ENCODE measurements at places on chromosomes 7 and 10.

GRCh38 chr7:24574386-24574785 is 1.1 kb downstream of the PALS2 start:
- no peak for DNase-seq

- no peak for DNase-seq
Observed at GRCh38 chr10:79071396-79071923, 2.7 kb downstream of the ZMIZ1 start.

DNA sequence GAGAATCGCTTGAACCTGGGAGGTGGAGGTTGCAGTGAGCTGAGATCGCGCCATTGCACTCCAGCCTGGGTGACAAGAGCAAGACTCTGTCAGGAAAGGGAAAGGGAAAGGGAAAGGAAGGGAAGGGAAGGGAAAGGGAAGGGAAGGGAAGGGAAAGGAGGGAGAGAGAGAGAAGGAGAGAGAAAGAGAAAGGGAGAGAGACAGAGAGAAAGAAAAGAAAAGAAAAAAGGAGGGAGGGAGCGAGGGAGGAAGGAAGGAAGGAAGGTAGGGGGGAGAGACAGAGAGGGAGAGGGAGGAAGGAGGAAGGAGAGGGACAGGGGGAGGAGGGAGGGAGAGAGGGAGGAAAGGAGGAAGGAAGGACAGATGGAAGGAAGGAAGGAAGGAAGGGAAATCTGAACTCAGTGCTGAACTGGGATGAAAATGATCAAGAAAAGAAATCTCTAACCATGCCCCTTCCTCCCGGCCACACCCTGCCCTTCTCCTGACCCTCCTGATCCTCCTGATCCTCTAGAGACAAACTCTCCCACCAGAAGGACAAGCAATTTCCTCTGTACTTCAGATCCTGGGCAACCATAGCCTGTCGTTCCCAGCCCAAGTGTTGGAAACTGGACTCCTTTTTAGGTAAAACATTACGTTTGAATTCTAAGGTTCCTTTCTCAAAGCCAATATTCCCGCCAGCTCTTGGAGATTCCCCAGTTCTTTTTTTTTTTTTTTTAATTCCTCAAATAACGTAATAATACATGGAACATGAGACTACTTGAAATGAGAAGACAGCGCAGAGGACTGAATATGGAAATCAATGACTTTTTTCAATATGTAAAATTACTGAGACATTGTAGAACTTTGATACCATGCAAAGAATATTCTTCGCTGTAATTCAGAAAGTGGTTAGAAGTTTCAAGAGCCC is 32.1 kb downstream of the NMT2 start:
- DNase-seq, result no peak

DNA sequence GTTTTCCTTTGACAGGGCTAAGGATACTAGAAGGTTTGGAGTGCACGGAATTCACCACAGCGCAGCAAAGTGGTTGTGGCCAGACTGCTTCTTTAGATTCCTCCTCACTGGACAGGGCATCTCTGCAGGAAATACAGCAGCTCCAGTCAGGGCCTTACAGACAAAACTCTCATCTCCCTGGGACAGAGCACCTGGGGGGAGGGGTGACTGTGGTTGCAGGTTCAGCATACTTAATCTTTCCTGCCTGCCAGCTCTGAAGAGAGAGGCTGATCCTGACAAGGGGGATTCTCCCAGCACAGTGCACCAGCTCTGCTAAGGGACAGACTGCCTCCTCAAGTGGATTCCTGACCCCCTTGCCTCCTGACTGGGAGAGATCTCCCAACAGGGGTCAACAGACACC is 1257.9 kb downstream of the NXPH1 start:
- no peak for DNase-seq

- no peak for DNase-seq
Observed at GRCh38 chr7:25802473-25802872, 349.5 kb upstream of the NFE2L3 start.

- DNase-seq, result peak; percentile 8
Observed at GRCh38 chr10:131174211-131174565, 137.3 kb downstream of the TCERG1L start.

GRCh38 chr7:2006921-2007381 is 225.8 kb downstream of the MAD1L1 start:
- no peak for DNase-seq

DNA sequence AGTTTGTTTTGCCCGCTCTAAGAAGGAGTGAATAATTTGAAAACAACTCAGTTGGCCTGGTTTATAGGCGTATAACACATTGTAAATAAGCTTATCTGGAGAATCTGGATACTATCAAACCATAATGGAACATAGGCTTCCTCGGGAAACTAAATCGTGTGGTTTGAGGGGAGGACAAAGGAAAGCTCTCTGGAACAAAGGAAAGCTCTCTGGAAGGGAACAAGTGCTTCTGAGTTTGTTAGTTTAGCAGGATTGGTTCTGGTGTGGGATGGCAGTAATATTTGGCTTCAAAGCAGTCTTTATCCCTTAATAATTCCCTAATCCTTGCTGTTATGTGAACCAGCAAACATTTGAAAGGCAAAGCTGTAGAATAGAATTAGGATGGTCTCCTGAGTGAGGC is 15.0 kb upstream of the SLK start:
- no peak for DNase-seq

DNA sequence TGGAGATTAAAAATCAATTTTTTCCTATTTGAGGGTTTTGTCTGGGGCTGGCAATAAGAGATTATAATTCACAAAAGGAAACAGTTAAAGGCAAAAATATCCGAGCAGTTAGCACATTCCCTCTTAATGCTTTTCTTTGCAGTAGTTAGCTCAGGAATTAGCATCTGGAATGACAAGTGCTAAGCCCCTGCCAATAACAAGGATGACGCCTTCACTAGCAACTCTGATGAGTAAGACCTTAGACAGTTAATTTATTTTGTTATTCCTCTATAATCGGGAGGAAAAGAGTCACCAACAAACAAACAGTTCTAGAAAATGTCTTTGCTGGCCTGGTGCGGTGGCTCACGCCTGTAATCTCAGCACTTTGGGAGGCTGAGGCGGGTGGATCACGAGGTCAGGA is 151.3 kb downstream of the TRIL start:
- no peak for DNase-seq

DNA sequence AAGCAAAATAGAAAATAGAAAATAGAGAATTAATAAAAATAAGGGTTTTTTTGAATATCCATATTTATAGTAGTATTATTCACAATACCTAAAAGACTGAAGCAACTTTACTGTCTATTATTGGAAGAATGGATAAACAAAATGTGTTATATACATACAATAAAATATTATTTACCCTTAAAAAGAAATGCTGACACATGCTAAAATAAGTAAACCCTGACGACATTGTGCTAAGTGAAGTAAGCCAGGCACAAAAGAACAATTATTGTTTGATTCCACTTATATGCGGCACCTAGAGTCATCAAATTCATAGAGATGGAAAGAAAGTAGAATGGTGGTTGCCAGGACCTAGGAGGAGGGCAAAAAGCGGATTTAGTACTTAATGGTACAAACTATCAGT is 39.0 kb downstream of the LRRC17 start:
- DNase-seq, result no peak

- no peak for DNase-seq
Observed at GRCh38 chr7:119664601-119665000, 608.4 kb upstream of the KCND2 start.

GRCh38 chr10:132294561-132295318 is 13.0 kb downstream of the STK32C start:
- DNase-seq, result peak; percentile 47

DNA sequence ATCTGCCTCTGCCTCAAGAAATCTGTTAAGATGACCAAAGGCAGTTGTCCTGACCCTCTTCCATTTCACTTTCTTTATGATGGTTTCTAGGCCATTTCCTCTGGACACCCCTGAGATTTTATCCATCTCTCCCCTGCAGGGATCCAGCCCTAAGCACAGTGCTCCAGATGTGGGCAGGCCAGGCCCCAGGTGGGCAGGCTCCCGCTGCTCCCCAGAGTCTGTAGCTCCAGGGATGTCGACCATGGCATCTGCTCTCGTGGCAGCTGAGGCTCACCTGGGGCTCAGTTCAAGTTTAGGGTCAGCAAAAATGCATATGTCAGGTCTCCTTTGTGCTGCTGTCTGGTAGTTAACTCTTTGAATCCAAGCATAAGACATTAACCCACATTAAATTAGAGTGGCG is 11.8 kb downstream of the CEP41 start:
- DNase-seq, result no peak

- no peak for DNase-seq
Observed at GRCh38 chr7:136807598-136807997, 60.9 kb upstream of the CHRM2 start.

DNA sequence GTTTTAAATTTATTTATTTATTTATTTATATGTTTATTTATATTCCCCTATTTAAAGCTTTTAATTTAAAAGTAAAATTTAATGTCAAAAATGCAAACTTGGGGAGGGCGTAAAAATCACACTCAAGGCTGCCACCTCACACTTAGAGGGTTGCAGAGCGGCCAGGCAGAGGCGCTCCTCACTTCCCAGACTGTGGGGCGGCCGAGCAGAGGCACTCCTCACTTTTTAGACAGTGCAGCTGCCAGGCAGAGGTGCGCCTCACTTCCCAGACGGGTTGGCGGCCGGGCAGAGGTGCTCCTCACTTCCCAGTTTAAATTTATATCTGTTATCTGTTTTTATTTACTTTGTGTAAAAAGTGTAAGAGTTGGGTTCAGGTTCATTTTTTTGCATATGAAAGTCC is 10.0 kb upstream of the ZNF425 start:
- DNase-seq, result no peak

DNA sequence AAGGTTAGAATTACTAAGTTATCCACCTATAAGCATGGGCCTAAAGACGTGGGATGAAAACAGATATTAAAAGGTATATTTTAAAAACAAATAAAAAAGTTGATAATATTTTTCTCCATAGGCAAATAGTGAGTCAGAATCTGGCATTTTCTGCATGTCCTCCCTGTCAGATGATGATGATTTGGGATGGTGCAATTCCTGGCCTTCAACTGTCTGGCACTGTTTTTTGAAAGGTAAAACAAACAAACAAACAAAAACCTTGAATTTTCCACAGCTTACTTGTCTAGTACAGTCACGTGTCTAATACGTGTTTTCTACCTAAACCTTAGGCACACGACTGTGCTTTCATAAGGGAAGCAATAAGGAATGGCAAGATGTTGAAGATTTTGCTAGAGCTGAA is 17.4 kb downstream of the HBP1 start:
- no peak for DNase-seq
